ENCODE measurements at places on chromosomes 4 and X.

DNA sequence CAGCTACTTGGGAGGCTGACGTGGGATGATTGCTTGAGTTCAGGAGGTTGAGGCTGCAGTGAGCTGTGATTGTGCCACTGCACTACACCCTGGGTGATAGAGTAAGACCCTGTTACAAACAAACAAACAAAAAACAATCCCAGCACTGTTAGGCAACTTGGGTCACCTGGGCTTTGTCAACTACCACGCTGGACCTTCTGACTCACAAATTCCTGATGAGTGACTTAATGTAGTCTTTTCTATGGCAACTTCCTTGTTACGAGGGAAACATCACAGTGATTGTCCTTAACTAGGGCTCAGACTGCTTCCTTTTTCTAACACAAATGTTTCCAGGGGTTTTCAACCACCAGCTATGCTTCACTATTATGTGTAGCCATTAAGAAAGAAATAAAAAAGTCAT lies 128.8 kb upstream of the GPC4 start:
- DNase-seq = no peak

DNA sequence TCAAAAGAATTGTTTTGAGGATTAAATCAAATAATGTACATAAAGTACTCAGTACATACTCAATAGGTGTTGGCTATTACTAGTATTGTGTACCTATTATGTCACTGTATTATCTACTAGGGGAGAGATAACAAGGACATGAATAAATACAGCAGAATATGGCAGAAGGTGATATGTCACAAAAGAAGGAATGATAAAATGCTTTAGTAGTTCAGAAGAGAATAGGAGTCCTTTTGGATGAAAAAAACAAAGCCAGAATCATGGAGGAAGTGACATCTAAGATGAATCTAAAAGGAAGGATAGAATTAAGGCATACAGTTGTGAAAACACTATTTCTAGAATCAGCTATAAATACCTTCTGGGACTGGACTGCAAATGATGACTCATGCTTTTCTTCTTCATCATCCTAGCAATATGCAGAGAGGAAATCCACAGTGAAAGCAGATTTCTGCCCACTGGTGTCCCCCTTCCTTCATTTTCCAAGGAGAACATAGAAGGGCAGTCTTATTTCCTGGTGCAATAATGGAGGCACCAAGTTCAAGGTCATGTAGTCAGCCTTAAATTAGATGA lies 98.7 kb downstream of the GLUD2 start:
- no peak for DNase-seq

DNA sequence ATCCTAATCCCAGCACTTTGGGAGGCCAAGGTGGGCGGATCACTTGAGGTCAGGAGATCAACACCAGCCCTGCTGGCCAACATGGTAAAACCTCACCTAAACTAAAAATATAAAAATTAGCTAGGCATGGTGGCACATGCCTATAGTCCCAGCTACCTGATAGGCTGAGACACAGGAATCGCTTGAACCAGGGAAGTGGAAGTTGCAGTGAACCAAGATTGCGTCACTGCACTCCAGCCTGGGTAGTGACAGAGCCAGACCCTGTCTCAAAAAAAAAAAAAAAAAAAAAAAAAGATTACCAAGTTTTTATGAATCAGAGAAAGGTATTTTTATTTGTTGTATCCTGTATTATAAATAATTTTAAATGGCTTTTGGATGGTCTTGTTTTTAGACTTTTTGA lies 15.1 kb downstream of the TRAPPC11 start:
- no peak for DNase-seq

- no peak for DNase-seq
These were observed 42.9 kb upstream of the TMPRSS11B start for GRCh38 chr4:68288393-68288740.

- no peak for DNase-seq
These were observed 72.9 kb upstream of the FABP2 start for GRCh38 chr4:119394826-119395225.

- DNase-seq = no peak
These were observed 14.3 kb downstream of the ALPK1 start for GRCh38 chr4:112311516-112311915.

- DNase-seq = no peak
These were observed 136.5 kb downstream of the RNF150 start for GRCh38 chr4:140996766-140997165.

GRCh38 chr4:53235547-53235946 lies 130.3 kb downstream of the SCFD2 start:
- DNase-seq = no peak

DNA sequence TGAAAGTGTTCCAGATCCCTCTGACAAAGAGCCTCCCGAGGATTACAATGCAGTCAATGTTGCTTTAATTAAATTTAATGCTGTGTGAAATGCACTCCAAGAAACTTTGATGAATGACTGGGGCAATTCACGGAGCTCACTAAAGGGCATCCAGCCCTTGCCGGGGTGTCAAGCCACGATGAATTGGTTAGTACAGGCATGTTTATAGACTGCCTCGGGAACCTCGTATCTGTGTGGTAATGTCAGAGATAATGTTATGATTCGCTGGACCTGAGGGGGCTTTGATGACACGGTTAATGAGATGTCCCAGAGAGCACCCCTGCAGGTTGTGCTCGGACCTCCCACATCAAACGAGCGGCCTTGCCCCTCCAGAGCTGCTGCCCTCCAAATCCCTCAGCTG lies 428.8 kb downstream of the NKX6-1 start:
- DNase-seq = no peak

- DNase-seq = no peak
These were observed 174.8 kb downstream of the ENOX2 start for GRCh38 chrX:130728208-130728607.

- no peak for DNase-seq
These were observed 66.4 kb upstream of the HHIP start for GRCh38 chr4:144579411-144580030.

DNA sequence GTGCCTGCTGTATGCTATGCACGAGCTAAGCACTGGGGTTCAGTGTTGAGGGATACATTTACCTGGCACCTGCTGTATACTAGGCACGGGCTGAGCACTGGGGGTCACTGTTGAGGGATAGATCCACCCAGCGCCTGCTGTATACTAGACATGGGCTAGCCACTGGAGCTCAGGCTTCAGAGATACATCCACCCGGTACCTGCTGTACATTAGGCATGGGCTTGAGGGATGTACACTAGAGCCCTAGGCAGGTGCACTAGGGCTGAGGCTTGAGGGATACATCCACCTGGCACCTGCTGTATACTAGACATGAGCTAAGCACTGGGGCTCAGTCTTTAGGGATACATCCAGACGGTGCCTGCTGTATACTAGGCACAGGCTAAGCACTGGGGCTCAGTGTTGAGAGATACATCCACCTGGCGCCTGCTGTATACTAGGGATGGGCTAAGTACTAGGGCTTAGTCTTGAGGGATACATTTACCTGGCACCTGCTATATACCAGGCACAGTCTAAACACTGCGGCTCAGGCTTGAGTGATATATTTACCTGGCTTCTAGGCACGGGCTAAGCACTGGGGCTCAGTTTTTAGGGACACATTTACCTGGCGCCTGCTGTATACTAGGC lies 92.7 kb downstream of the ADRA2C start:
- DNase-seq = no peak

GRCh38 chr4:180636696-180637404 lies 1606.4 kb upstream of the TENM3 start:
- DNase-seq = no peak

- no peak for DNase-seq
These were observed 85.2 kb downstream of the PLAC1 start for GRCh38 chrX:134572816-134573682.

Data from activated T-cell treated with anti-CD3 and anti-CD28 coated beads, Interleukin-2, amount 50 U/mL, for 24 hours (primary cell).